Brain pericyte (primary cell): ENCODE measurements at places on chromosomes 1 and 21.
A peak's percentile ranks its signal among the peaks of the same experiment; 100 is the strongest.

- no peak for DNase-seq
Measured at GRCh38 chr1:151336556-151336955, 9.3 kb upstream of the PI4KB start.

DNA sequence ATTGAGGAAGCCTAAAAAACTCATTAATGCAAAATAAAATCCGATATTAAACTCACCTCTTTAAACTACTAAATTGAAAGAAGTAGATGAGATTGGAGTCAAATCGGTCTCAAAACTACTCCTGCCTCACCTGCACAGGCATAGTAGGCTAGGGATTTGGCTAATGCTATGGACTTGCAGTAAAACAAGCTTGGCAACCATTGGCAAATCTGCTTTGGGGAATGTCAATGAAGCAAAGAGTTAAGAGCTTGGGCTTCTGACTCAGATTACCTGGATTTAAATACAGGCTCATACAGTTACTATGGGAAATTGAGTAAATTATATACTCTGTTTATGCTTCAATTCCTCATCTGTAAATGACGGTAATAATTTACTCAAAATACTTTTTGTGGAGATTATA is 111.4 kb downstream of the TTLL7 start:
- no peak for DNase-seq

- DNase-seq, result no peak
Measured at GRCh38 chr1:179372160-179372559, 6.4 kb downstream of the AXDND1 start.

GRCh38 chr1:22556391-22557104 is 6.7 kb upstream of the EPHA8 start:
- DNase-seq, result no peak

DNA sequence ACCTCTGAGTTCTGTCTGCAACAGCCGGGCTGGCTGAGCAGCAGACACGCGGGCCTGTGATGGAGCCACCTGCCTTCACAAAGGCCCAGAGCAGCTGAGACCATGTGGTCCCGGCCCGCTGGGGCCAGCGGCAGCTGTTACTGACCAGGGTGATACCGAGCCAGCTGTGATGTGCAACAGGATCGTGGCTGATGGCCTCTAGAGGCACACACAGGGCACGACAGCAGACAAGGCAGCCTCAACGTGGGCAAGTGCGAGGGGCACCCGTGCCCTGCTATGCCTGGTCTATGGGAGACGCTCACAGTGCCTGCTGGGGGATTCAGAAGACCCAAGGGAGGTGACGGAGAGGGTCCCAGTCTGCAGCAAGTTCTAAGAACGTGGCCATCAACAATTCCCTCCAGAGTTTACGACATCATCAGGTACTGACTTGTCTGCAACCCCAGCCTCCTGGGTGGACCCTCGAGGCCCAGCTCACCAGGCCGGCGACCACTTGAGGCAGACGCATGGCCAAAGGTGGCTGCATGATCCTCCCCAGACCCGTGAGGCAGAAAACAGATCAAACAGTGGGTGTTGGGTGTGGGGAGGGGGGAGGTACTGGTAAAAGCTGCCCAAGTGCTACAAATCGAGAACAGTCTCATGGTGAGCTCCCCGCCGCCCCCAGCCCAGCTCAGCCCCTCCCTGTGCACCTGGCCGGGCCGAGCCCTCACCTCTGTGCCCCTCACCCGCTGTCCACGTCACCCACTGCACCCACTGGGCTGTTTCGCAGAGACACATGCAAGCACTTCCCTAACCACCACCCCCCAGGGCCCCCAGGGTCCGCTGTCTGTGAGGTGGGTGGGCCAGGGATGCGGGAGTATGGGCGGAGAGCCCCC is 6.0 kb downstream of the POFUT2 start:
- no peak for DNase-seq

GRCh38 chr1:153626904-153627714 is at the start of gene S100A13:
TSS of gene S100A13 (minus strand) at chr1:153627505. CDS start at chr1:153626472, 1,033 bp downstream.
- peak; percentile 73 for DNase-seq

- DNase-seq, result no peak
Measured at GRCh38 chr1:3922201-3922725, 22.2 kb upstream of the C1orf174 start.

DNA sequence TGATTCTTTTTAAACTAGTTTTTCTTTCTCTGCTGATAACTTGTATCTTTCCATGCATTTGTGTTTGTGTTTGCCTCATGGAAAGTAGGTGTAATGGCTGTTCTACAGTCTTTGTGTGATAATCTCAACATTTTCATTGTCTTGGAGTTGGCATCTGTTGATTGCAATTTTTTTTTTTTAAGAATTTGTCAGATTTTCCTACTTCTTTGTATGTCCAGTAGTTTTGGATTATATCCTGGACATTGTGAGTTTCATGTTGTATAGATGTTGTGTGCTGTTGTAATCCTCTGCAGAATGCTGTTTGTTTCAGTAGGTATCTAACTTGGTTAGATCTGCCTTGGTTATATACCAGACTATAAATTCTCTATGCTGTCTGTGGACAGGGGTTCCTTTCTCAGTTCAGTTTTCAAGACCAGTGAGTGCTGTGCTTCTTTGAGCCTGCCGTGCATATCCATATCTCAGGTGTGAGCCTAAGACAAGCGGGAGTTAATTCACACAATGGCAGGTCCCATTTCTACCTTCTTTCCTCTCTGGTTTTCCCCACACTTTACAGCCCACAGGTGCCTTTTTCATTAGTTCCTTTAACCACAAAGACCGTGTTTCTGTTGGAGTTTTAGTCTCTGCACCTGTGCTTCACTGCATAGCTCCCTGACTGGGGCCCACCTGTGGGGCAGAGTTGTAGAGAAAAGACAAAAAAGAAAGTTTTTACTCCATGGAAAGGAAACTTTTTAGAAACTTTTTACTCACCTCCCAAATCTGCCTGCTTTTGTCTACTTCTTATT is 69.9 kb downstream of the ITSN1 start:
- DNase-seq, result no peak

GRCh38 chr21:22536509-22536908 is 1538.3 kb downstream of the NCAM2 start:
- DNase-seq, result no peak

GRCh38 chr1:151011154-151011850 is 3.1 kb downstream of the PRUNE1 start:
- no peak for DNase-seq

DNA sequence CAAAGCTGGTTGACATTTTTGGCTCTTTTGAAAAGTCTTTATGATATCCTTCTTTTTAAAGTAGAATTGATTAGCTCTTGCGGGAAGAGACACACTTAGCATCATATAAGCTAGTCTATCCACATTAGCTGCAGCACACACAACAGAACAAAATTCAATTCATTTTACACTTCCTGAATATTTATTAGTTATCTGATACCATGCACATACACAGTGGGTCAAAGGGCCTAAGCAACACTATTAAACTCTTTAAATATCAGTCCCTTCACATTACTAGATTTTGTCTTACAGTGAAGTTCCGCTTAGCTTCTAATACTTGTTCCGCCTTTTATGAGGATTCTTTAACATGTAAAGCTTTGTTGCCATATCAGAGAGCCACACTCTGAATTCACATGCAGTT is 169.5 kb downstream of the CRB1 start:
- no peak for DNase-seq

DNA sequence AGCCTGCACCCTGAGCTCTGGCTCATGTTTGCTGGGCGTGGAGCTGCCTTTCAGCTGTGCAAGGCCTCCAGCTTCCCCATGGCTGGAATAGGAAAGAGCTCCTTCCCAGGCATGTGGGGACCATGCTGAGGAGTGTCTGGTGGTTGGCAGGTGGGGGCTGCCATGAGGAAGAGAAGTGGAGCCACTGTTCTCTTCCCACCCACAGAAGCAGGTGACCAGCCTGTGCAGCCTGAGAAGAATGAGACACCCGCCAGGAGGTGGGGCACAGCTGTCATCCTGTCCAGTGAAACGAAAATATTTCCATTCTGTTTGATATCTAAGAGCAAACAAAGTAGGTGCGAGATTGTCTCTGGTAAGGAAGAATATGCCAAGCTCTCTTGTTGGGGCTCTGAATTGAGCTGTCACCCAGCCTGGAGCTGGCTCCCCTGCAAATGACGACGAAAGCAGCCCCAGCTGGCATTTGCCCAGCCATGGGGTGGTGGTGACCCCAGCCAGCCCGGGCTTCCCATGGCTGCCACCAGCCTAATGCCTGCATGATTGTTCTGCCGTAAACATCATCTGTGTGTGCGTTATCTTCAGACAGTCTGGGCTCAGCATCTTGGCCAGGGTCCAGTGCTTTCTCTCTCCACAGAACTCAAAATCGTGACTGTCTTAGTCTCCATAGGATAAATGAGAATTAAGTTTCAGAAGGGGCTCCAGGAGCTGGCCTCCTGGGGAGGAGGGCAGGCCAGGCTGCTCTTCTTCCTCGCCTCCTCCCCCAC is 429.8 kb upstream of the VAMP3 start:
- no peak for DNase-seq

DNA sequence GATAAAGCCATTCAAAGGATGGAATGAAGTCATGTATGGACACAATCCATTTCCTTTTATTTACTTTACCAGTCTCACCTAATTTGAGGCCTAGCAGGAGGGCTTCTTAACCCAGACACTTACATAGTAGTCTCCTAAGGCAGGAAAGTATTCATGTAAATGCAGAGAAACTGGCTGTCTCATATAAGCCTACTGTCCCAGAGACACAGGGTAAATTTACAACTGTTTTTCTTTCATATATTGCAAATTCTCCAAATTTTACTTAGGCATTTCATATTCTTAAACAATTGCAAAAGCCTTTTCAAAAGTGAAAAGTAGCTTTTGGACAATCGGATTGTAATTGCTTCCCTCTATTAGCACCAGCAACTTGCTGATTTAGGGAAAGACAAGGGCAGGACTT is 29.9 kb downstream of the SPAG17 start:
- no peak for DNase-seq

- DNase-seq, result no peak
Measured at GRCh38 chr1:191760016-191760415, 398.2 kb upstream of the RGS18 start.

- DNase-seq, result no peak
Measured at GRCh38 chr1:205013683-205014367, 29.2 kb upstream of the CNTN2 start.

- no peak for DNase-seq
Measured at GRCh38 chr21:41900401-41900800, 21.3 kb upstream of the PRDM15 start.

DNA sequence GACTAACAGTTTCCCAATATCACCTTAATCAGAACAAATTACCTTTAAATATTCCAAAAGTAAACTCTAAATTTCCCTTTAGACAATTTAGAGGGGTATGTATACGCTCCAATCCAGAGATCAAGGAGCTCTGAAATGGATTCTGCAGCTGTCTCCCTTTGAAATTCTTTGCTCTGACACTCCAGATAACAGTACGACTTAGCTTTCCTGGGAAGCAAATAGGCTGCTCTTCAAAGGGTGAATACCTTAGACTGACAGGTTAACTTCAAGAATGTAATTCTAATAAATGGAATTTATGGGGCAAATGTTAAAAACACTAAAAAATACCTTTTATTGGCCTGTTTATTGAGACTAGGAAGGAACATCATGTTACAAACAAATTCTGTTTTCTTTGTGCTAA is 357.2 kb downstream of the USP25 start:
- no peak for DNase-seq

- DNase-seq, result no peak
Measured at GRCh38 chr21:25334046-25334730, 273.1 kb downstream of the MRPL39 start.

DNA sequence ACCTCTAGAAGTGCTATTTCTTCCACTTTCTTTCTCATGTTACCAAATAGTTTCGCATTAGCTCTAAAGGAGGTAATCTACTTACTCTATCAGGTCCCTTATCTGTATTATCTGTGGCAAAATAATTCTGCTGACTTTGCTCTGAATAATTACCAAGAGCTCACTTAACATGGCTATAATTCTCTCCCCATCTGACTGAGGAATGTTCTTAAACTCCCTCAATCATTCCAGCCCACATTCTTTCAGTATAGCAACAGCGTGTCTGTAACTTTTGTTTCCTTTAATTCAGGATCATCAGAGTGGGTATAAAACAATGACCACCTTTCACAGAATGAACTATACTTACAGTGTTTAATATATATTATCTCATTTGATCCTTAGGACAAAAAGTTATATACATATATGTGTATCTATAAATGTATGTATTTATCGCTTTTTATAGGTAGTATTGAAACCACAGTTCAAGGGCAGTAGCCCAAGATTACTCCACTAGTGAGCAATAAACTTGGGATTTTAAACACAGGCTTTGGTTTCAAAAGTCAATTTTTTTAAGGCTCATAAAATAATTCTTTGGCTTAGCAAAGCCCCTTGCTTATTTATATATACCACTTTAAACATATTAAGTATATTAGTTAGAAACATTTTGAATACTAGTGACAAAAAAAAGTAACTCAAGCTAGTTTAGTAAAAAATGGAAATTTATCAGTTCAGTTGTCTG is 36.1 kb upstream of the ST6GALNAC3 start:
- no peak for DNase-seq

- DNase-seq, result no peak
Measured at GRCh38 chr1:151584278-151584677, 27.6 kb upstream of the SNX27 start.
